ENCODE measurements at places on chromosomes 3 and 15. TPM values are rescaled to one million over a fixed set of nuclear protein-coding genes. Genes with fewer than 3 reads are reported as not detected.

Gene SLC7A14
- polyA plus RNA-seq: not detected

Gene GPR15
- polyA plus RNA-seq: not detected

Gene GPR27
- polyA plus RNA-seq: not detected

Gene GOLGA8O
- polyA plus RNA-seq: not detected

Gene C2CD4A
- polyA plus RNA-seq: not detected
